Stimulated activated CD8-positive, alpha-beta memory T cell treated with anti-CD3 and anti-CD28 coated beads, Interleukin-15, amount 100 ng/mL, for 1 hour (primary cell): ENCODE measurements at places on chromosomes 11 and 22.

GRCh38 chr22:39825661-39826102, 67.9 kb downstream of the ENTHD1 start:
- DNase-seq, result no peak

- no peak for DNase-seq
Observed at GRCh38 chr22:25896098-25896497, 154.1 kb downstream of the MYO18B start.

- no peak for DNase-seq
Observed at GRCh38 chr11:61908730-61909316, 8.5 kb downstream of the RAB3IL1 start.

- no peak for DNase-seq
Observed at GRCh38 chr22:50012211-50013181, at the start of gene IL17REL. Gene IL17REL, minus strand, starts transcription at chr22:50012765. Its CDS starts 119 bp downstream, at chr22:50012646.

DNA sequence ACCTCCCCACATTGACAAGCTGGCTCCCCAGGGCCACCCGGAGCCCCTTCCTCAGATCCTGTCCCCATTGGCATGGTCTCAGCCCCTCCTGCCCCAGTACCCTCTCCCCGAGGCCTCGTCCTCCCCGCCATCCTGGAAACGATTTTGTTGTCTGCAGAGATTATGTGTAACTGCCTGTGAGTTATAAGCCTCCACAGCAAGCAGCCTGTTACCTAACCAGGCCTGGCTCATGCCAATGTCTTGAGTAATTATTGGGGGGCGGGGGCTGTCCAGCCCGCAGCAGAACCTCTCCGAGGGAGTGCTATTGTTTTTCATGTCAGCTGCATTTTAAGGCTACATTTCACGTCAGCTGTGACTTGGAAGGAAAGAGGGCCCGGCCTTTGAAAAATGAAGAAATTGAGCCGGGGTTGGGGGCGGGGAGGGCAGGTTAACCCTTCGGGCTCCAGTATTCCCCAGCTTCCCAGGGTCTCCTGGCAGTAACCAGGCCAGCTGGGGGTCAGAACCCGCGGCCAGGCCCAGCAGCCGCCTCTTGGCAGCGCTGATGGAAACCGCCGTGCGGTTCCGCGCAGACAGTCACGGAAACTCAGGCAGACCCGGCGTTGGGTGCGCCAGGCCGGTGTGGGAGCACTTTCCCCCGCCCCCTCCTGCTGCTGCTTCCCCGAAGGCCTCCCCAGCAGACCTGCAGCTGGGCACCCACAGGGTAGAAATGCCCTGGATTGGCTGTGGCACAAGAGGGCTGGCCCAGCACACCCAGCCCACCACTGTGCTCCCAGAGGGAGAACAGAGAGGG, 59.5 kb downstream of the CDKN1C start:
- DNase-seq, result no peak

- DNase-seq, result no peak
Observed at GRCh38 chr22:33044112-33044511, 14.1 kb downstream of the SYN3 start.

DNA sequence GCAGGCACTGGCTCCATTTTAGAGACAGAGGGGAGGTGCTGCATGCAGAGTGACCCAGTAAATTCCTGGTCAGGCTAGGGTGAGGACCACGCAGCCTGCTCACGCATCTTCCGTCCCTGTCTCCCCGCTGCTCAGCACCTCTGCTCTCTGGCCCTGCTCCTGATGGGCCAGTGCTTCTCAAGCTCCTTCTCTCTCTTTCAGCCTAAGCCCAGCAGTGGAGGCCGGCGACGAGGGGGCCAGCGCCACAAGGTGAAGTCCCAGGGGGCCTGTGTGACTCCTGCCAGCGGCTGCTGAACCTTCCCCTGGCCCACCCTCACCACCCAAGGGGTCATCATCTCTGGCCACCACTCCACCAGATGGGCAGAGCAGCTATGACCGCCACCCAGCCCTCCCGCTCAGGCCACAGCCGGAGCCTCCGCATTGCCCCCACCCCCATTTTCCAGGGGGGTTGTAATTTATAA, 24.7 kb downstream of the GTPBP1 start:
- DNase-seq, result no peak

DNA sequence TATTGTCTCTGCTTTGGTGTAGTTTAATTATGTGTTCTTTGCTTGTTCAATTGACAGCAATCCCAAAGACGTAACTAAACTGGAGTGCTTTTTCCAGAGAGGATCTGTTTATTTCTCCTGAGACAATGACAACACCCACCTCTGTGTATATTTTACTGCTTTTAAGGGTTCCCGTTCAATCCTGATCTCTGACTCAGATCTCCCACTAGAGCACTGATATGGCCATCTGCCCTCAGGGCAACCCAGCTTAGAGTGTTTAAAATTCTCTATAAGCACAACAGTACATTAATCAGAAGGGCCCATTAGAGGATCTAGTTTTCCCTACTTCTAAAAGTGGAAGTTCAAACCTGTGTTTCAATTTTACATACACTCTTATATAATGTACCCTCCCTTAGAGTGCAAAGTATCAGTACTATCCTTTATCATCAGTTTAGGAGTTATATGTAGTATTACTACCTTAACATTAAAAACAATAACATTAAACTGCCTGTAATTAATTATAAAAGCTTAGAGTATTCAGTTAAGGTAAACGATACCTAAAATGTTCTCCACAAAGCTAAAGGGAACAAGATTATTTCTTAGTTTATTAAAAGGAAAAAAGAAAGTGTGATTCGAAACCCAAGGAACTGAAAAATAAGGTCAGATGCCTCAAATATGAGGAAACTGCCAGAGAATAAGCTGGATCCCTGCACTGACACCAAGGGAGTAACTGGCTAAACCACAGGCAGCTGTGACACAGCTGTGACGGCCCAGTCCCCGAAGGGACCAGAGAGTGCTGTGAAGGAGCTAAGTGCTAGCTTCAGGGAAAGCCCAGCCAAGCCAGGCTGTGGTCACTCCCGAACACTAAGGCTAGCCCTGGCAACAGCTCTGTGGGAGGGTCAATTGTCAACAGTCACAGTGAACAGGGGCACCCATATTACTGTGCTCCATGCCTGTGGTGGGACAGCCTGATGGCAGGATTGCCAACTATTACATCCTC, 15.2 kb downstream of the UFD1 start:
- no peak for DNase-seq

GRCh38 chr11:116536416-116536815, 236.4 kb downstream of the BUD13 start:
- DNase-seq, result no peak

- no peak for DNase-seq
Observed at GRCh38 chr11:16805938-16806337, 67.5 kb downstream of the C11orf58 start.

DNA sequence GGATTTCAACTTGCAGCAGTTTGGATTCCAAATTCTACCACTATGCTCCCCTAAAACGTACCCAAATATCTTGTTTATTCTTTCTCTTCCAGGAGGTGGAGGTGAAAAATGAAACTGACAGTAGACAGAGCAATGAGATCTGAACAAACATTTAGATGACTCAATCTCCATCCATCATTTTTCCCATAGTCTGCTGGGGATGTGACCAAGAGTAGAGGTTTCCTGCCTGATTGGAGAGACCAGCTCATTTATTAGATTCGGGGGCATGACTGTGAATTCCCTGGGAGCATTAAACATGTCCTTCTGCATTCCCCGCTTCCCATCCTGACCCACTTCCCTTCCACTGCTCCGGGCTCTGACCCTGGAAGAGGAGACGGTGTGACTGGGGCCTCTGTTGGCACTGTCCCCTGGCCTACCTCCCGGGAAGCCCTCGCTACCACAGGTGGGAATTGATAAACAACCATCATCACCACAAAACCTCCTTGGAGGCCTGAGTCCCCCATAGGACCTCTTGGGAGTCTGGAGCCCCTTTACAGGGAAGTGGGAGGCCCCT, 20.3 kb downstream of the DKK3 start:
- no peak for DNase-seq

DNA sequence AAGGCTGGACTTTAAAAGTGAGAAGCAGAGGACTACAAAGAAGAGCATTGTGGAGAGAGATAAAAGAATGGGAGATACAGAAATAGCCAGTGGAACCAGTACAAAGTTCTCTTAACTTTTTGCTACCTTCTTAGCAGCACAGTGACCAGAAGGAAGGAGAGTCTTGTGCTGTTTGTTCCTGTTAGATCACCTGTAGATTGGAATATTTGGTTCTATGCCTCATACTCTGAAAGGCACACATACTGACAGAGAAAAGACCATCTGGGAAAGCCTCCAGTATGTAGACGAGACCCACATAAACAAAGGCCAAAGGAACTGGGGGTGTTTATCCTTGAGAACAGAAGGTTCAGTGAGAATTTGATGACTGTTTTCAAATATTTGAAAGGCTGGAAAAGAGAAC, 18.7 kb downstream of the RNF141 start:
- no peak for DNase-seq

DNA sequence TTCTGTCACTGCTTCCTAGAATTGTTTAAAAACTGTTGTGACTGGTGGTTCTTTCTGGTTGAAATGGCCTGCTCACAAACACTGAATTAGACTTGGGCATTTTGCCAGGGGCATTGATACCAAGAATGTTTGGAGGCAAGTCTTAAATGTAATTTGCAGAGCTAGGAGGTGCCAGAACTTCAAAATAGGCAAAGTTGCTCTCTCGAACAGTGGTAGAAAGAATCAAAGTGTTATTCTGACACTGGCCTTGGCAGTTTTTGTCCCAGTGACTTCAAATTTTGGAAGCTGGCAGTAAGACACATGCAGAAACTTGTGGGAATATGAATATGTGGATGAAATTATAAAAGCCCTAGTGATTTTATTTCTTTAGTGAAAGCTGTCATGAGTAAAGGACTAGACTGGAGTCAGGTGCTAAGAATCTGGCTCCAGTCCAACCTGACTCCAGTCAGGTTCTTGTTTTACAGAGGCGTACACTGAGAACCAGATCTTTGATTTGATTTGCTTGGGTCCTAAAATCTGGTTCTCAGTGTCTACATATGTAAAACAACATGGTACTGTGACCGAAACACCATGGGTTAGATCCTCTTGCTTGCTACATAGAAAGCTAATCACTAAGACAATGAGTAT, 20.9 kb downstream of the SVIP start:
- DNase-seq, result no peak

DNA sequence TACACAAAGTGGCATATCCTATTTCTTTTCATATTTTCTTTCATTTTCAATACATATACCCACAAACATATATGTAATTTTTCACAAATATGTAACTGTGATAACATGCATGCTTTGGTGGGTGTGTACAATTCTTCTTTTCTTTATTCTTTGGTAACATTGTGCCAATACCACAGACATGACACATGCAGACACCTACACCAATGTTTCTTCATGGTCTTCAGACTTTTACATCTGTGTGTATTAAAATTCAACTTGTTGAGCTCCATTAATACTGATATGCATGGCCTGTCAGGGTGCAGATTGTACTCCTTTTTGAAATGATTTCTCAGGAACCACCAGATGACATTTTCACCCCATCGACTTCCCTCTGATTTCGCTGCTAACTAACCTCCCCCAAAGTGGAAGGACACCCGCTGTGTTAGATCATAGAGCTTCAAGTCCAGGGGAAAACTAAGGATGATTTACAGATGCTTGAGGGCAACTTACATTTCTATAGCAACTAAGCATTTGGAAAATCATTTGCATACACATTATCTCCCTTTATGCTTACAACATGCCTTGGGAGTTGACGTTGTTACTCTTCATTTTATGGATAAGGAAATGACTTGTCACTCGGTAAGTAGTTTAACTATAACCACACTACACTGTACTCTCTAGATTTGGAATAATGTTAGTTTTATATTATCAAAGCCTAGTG, 10.5 kb upstream of the PANX3 start:
- no peak for DNase-seq
